ENCODE measurements at places on chromosomes 11 and 22.

GRCh38 chr22:39979458-39979857 lies 15.3 kb upstream of the FAM83F start:
- no peak for DNase-seq

DNA sequence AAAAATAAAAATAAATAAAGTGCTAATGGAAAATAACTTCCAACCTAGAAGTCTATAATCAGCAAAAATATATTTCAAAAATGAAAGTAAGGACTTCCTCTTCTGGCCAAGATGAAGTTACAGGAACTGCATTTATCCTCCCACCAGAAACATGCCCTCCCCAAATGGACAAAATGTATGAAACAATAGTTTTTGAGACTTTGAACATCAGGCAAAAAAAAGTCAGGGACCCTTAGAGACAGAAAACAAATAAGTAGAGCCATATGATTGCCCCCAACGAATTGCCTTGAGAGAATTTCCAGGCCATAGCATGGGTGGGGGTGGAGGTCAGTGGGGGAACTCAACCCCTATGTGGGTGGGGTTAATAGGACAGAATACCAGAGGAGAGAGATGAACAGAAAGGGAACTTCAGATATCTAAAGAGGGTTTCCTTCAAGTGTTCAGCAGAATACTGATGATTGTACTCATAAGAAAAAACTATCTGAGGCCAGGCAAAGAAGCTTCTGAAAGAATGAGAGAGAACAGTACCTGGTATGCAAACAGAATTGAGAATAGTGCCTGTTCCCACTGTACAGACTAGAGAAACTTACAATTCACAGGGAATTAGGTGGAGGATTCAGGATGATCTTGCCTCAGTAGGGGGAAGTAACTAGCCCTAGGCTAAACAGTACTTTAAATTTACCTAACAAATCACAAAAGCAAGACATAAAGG lies 26.6 kb upstream of the IL10RA start:
- DNase-seq, result no peak

DNA sequence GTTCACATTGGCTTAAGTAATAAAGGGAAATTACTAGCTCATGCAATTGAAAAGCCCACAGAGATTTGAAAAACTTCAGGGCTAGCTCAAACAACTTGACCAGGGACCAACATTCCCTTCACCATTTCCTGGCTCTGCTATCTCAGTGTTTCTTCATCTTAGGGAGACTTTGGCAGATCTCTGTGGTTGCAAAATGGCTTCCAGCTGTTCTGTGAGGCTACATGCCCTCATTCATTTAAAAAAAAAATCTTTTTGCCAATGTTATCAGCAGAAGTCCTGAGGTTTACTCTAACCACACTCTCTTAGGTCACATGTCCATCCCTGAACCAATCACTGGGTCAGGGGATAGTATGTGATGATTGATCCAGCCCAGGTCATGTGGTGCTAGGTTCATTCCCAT lies 13.9 kb upstream of the RASSF10 start:
- DNase-seq, result no peak

DNA sequence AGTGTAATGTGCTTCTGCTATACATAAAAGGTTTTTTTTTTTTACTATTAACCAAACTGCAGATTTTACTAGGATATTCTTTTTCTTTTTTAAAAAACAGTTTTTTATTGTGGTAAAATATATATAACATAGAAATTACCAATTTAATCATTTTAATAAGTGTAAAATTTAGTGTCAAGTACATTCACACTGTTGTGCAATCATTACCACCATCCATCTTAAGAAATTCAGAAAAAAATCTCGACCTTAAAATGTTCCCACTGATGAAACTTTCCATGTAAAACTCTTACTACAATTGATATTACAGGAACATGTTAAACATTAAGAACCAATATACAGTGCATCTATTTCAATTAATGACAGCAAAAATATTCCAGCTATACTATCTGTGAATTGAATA lies 244.8 kb upstream of the FAT3 start:
- no peak for DNase-seq

GRCh38 chr11:70024036-70024772 lies 53.9 kb upstream of the ANO1 start:
- no peak for DNase-seq

Data from effector CD8-positive, alpha-beta T cell (primary cell).